ENCODE measurements at places on chromosomes 1 and 21. TPM values are rescaled to one million over a fixed set of nuclear protein-coding genes. Genes with fewer than 3 reads are reported as not detected.

GRCh38 chr1:181033799-181034451, at the start of gene MR1:
TSS of gene MR1 (plus strand) at chr1:181033983. CDS start at chr1:181034008, 25 bp downstream.
- peak; percentile 74 for DNase-seq

- DNase-seq = no peak
Measured at GRCh38 chr21:34911360-34911759, 137.7 kb downstream of the RUNX1 start.

Gene CFAP107
- not detected for total RNA-seq

Gene TRABD2B
- total RNA-seq = 0.06 TPM

GRCh38 chr1:183159960-183160359, 26.1 kb upstream of the LAMC2 start:
- DNase-seq = peak; percentile 82

Gene MMEL1
- total RNA-seq = not detected

DNA sequence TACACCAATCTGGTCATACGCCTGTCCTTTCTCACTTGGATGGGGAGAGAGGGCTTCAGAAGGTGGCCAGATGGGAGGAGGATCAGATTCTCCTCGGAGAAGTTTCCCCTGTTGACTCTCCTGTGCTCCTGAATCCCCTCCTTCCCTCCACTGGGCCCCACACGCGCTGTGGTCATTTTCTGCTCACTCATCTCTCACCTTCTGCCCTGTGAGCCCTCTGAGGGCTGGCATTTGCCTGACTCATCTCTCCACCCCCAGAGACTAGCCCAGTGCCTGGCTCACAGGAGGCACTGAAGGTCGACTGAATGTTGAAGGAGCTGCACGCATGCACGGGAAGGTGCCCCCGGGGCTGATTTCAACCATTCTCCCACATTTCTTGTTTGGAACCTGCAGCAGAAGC, 14.2 kb downstream of the ABCA4 start:
- no peak for DNase-seq

Gene KIF21B
- total RNA-seq = 2.4 TPM

Gene HSD3B2
- total RNA-seq = not detected

Gene SHE
- total RNA-seq = not detected

Gene OR10K2
- not detected for total RNA-seq

DNA sequence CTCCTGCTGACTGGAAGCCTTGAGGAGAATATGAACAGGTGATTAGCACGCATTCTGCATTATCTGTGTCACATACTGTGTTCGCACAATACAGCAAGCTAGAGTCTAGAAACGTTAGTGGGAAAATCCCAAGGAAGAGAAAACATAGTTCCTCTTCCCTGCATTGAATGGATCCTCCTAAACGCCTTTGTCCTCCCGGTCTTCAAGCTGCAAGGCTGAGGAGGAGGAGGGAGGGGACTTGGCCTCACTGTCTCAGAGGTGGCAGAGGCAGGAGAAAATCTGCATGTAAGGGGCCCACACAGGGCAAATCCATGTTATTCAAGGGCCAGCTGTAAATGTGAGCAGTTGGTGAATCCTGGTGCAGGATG, 34.4 kb downstream of the WNT9A start:
- no peak for DNase-seq

Gene FAM163A
- not detected for total RNA-seq

GRCh38 chr1:234660536-234661316, 50.7 kb upstream of the IRF2BP2 start:
- no peak for DNase-seq

DNA sequence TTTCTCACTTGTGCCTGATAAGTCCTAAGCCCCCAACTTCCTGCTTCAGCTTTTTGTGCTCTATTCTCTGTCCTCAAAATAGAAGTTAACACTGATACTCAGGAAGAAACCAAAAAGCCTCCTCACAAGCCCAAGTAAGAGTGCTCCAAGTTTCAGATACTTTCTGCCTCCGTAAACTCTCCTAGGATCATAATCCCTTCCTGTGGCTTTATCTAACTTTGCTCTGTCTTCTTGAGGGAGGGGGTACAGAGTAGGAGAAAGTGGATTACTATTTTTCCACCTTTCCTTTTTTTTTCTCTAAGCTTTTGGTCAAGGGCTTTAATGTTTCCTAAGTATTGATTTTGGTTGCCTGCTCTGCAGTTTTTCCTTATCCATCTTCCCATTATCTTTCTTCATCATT, 54.6 kb downstream of the DPH5 start:
- no peak for DNase-seq

- DNase-seq = no peak
Measured at GRCh38 chr1:20721117-20722061, 3.6 kb upstream of the KIF17 start.

DNA sequence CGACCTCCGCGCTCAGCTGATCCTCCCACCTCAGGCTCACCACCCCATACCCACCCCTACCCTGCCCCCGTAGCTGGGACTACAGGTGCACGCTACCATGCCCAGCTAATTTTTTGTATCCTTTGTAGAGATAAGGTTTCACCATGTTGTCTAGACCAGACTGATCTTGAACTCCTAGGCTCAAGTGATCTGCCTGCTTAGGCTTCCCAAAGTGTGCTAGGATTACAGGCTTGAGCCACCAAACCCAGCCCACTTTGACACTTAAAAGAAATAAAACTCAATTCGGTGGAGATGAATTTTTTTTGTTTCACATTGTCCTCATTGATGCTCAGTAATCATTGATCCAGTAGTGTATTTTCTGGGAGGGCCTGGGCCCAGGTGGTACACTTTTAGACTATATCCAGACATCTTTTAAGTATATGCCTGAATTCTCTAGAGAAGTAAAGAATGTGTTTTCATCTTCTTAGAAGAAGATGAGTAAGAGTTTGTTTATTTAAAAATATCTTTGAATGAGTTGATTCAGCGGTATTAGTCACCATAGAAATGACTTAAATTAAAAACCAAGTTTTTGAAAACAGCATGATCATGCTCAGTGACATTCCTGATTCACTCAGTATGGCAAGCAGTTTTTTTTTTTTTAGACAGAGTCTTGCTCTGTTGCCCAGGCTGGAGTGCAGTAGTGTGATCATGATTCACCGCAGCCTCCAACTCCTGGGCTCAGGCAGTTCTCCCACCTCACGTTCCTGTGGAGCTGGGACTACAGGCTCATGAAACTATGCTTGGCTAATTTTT, 57.8 kb downstream of the EPB41 start:
- peak; percentile 63 for DNase-seq

GRCh38 chr1:48200166-48200900, 22.2 kb upstream of the SLC5A9 start:
- DNase-seq = no peak

DNA sequence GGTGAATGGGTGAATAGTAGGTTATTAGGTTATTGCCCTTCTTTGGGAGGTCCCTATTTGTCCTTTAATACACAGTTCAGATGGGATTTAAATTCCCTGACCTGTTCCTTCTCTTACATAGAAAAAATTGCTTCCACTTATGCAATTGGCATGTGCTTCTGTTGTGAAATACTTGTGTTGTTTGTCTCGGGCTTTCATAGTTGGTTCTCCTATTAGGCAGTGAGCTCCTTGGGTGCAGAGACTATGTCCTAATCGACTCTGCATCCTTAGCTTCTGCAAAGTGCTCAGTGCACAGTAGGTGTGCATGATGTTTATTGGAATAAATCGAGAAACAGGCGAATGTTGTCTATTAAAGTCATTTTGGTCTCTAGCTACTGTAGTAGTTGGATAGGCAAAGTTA, 1.3 kb upstream of the PDE4B start:
- DNase-seq = no peak

Gene KLHDC8A
- not detected for total RNA-seq

DNA sequence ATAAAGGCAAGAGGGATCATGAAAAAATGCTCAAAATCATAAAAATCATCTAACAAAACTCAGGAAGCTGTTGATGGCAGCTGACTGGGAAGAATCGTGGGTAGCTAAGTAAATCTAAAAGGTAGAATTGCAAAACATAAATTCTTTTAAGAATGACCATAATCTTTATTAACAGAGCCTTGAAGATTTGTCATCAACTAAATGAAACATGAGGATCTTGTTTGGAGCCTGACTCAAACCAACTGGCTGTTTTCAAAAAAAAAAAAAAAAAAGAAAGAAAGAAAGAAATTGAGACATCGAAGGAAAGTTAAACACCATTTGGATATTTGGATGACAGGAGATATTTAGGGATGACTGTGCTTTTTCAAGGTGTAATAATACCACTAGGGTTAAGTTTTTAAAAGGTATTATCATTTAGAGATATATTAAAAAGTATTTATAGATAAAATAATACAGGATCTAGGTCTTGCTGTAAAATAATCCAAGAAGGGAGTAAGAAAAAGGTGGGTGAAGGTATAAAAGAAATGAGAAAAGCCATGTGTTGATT, 48.6 kb downstream of the CD34 start:
- no peak for DNase-seq

DNA sequence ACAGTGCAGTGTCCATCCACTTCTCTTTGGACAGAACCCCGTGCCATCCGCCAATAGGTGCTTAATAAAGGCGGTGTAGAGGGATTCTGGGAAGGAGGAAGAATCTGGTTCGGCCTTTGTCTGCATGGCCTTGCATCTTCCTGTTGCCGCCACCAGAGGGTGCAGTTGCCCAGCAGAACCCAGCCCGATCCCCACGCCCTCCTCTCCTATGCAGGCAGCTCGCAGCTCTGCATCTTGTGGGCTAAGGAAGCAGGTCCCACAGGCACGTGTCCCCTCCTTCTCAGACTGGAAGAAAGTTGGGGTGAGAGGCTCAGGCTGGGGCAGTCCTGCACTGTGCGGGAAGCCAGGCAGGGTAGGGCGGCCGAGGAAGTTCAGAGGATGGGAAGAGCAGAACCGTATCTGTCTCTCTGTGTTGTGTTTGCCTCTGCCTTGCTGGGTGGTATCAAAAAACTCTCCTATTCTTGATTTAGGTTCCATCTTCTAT, 20.8 kb downstream of the NAV1 start:
- DNase-seq = peak; percentile 85

- DNase-seq = no peak
Measured at GRCh38 chr1:39406533-39407450, 84.6 kb upstream of the BMP8A start.

DNA sequence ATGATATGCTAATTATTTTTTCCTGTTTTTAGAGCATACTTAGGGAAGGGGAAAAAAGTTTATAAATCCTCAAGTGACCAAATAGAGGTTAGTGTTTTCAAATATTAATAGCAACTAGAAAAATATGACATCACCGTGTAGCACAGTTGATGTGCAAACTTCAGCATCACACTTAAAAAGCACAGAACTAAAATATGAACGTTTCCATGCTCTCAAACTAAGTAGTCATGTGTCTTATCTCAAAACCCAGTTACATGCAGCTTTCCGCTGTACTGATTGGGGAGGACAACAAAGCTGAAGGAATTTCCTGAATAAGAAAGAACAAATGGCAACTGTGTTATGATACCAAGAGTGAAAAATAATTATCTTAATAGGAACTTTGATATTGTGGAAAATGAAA, 903.7 kb downstream of the ADGRL2 start:
- DNase-seq = no peak

Gene ZBTB37
- 2.0 TPM for total RNA-seq

- DNase-seq = peak; percentile 26
Measured at GRCh38 chr1:161473348-161473747, 31.9 kb upstream of the FCGR2A start.

DNA sequence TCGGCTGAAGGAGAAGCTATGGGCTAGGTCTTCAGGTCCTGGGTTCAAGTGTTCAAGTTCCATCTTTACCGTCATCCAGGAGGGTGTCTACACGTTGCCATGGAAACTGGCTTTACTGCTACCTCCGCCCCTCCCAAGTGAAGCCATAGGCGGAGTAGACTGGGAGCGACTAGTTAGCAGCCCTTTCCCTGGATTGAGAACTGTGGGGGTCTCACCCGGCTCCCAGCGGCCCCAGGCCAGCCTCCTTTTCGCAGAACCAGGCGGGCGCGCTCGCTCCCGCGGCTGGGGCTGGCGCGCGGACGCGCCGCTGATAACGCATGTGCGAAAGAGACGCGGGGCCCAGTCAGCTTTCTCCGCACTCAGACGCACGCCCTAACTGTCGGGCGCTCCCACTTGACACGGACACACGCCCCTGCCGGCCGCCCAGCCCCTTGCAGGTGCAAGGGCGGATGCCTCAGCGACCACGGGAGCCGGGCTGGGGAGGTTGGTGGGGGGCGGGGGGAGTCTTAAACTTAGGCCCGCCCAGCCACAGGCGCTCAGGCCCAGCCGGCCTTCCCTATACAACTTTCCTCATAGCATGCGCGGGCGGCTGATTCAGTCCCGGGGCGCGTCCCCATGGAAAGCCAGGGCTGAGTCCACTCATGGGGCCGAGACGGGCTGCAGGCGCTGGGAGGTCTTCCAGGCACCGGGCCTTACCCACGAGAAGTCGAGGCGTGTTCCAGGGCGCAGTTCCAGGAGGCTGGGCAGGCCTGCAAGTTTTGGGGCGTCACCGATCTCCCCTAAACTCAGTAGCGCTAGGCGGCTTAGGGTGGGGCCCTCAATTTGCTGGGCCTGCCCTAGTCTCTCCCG, 7.4 kb downstream of the EFNA4 start:
- no peak for DNase-seq

Gene TPTE
- 3.7 TPM for total RNA-seq

Gene FAM3B
- not detected for total RNA-seq

DNA sequence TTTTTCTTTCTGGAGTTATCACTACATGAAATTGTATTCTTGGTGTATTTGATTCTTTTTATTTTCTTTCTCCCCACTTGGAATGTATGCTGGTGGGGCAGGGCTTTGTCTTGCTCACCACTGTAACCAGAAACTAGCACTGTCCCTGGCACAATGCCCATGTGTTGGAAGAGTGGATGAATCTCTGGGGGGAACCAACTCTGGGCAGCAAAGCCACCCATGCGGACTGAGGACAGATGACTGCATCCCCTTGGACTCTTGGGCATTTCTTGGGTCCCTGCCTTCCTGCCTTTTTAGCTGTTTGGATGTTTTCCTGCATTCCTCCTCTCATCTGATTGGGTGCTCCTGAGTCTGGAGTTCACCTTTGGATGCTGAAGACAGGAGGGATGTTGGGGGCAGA, 6.1 kb downstream of the CYP4B1 start:
- DNase-seq = no peak

GRCh38 chr1:157193219-157193618, 55.0 kb upstream of the ETV3 start:
- no peak for DNase-seq

All from H4 (cell line).